ENCODE measurements at places on chromosomes 13 and 19.

DNA sequence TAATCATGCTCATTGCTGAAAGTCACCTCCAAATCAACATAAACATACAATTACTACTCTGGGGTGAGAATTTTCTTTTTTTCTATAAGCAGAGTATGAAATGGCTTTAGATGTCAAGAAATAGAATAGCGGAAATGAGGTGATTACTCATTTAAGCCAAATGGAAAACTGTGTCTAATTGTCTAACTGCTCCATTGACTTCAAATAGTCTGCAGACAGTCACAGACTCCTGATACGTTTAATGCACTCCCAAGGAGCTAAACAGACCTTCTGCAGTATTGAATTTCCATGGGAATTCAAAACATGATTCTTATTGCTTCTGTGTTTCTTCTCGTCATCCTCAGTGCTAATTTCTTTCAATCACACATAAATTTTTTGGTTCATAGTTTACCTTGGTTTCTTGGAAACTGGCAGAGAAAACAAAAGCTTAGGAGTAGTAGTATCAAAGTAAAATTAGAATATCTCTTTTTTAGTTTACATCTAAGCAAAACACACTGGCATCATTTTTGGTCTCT, 865.2 kb upstream of the SLC10A2 start:
- DNase-seq, result no peak

- DNase-seq, result peak; percentile 87
Measured at GRCh38 chr13:30577401-30577852, 40.3 kb upstream of the USPL1 start.

GRCh38 chr13:48504606-48505005, 28.3 kb downstream of the RCBTB2 start:
- DNase-seq, result no peak

- DNase-seq, result no peak
Measured at GRCh38 chr19:10286803-10287737, at the start of gene ICAM4. TSS of gene ICAM4 (plus strand) at chr19:10286955. CDS start at chr19:10287013, 58 bp downstream.

DNA sequence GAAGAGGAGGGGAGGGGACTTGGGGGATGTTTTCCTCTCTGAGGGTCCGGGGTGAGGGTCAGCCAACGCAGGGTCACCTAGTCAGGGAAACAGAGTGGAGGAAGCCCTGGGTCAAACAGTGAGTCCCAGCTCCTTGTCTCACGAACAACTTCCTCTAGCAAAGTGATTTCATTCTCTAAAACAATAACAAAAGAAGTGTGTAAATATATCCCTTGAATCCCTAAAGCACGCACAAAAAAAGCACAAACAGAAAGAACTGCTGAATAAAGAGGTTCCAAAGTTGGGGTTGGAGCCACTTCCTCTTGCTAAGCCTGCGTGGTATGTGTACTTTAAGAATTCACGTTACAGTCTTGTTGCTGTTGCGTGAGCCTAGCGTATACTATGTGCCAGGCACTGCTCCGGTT, 1.5 kb upstream of the C5AR2 start:
- DNase-seq, result no peak

- DNase-seq, result peak; percentile 10
Measured at GRCh38 chr13:89315287-89315686, 1644.1 kb downstream of the SLITRK5 start.

Measured in MM.1S (cell line).